NCI-H1436 treated with DMSO at 0.1 percent for 48 hours (cell line): ENCODE measurements at places on chromosomes 3 and 15.

GRCh38 chr15:69012761-69013364 is 1.6 kb upstream of the NOX5 start:
- DNase-seq, result no peak

GRCh38 chr15:34271493-34271892 is 46.7 kb downstream of the EMC4 start:
- DNase-seq, result no peak

- DNase-seq, result no peak
Measured at GRCh38 chr15:80991421-80991820, 1.8 kb upstream of the MESD start.

DNA sequence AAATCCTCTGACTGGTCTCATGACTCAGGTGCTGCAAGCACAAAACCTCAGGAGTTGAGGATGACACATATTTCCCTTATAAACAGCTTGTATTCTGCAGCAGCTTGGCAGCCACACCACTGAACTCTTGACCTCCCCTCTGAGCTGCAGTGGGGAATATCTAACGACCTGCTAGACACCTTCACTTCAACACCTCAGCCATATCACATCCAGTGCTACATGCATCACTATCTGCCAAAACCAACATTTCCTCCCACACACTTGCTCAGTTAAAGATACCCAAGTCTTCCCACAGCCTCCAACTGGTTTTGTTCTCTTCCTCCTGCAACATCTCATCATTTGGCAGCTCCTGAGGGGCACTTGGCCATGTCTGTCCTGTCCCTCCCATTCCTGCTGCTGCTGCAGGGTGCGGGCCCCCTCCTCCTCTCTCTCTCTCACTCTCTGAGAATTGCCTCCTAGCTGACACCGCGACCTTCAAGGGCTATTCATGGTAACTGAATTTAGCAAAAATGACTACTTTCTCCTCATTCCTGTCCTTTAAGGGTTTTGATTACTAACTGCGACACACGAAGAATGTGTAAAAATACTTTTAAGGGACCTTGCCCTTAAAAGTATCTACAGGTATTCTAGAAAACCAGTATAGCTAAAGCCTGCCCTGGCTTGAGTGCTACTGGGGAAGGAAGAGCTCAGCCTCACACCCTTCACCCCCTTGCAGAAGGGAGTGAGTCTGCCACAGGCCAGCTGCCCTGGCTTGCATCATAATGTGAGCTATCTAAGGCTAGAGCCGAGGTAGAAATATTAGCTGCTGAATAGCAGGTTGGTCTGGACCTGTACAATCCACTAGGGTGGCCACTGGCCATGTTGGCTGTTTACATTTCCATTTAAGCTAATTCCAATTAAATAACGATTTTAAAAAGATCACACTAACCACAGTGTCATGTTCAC is 5.0 kb upstream of the CCR9 start:
- no peak for DNase-seq

DNA sequence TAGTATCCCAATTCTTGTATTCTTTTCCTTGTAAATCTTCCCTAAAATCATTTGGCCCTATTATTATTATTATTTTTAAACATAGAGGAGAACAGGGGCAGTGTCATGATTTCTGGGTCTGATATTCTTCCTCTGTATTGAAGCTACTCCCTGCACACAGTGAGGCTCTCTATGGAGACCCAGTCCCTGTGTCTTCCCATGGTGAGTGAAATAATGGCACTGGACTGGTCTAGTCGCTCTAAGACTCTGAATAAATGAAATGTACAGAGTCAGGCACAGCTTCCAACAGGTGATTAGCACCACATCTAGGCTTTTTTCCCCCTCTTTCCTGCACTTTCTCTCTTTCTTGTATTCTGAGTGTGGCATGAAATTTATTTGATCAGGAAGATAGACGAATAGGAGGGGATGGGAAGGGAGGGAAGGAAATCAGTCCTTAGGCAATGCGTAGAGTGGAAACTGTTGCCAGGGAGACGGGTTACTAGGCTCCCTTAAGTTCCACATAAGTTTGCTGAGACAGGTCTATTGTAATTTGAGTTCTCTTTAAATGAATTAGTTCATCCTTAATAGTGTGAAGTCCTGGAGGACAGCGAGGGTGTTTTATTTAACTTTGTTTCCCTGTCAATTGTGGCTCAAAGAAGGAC is 49.0 kb upstream of the NDN start:
- peak; percentile 60 for DNase-seq

DNA sequence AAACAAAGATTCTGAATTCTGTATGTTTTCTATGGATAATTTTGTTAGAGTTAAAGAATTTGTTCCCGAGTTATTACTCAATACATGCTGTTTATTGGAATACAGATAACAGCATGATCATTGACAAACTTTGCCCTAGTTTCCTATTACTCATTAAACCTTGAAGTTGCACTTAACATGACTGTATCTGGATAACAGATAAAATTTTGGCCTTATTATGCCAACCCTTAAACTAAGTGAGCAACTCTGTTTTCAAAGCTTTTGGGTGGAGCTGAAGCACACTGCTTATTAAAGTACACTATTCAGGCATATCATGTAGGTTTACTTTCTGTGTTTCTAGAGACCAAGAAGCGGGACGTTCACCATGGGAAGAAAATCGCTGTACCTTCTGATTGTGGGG is at the start of gene AADAC:
Gene AADAC, plus strand, starts transcription at position 318 of the 400 bp plus-strand sequence. Its CDS starts 47 bp downstream, at position 365.
- no peak for DNase-seq

GRCh38 chr15:69092159-69092558 is 68.3 kb upstream of the GLCE start:
- DNase-seq, result no peak

DNA sequence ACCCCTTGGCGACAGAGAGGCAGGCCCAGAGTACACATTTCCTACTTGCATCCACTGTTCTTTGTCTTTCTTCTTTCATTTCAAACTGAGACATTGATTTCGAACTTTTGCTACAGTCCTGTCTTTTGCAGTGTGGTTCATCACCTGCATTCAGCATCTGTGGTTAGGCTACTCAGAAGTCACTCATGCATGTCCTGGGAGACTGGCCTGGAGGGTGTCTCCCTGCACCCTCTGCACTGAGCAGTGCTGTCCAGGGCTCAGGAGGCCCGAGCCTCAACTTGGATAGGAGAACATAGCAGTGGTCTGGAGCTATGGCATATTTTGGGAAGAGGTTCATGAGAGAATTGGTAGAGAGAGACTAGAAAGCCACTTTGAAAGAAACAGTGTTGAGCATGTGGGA is 240.2 kb upstream of the TPRG1 start:
- no peak for DNase-seq

DNA sequence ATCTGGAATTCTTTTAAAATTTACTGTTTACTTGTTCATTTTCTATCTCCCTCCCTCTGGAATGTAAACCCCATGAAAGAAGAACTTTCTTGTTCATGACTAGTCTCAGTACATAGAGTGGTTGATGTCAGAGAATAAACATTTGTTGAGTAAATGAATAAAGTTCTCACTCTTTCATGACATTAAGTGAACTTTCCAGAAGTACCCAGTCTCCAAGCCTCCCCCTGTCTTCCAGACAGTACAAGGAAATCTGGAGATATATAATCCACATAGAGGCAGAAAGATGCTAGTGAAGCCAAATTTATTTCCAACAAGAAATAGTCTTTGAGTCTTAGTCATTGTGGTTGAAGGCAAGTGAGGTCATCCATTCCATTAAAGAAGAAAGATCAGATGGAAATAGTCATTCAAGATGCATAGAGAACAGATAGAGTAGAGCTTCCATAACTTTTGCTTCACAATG is 71.5 kb upstream of the GALNT15 start:
- DNase-seq, result no peak

DNA sequence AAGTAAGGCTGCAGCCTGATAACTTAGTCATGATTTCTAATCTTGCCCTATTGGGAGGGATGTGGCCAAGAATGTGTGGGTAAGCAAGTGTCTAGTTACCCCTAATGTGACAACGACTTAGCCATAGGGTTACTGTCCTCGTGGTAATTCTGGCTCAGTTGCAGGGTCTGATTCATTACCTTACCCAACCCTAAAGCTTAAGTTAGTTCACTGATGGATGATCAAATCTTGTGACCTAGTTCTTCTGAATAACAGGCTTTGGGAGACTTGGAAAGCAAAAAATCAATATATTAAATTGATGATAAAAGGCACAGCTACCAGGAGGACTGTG is 1.6 kb upstream of the INTS14 start:
- DNase-seq, result no peak

- DNase-seq, result no peak
Measured at GRCh38 chr15:101712078-101712477, 12.2 kb downstream of the TARS3 start.

GRCh38 chr3:71194785-71195184 is 388.7 kb downstream of the FOXP1 start:
- no peak for DNase-seq

DNA sequence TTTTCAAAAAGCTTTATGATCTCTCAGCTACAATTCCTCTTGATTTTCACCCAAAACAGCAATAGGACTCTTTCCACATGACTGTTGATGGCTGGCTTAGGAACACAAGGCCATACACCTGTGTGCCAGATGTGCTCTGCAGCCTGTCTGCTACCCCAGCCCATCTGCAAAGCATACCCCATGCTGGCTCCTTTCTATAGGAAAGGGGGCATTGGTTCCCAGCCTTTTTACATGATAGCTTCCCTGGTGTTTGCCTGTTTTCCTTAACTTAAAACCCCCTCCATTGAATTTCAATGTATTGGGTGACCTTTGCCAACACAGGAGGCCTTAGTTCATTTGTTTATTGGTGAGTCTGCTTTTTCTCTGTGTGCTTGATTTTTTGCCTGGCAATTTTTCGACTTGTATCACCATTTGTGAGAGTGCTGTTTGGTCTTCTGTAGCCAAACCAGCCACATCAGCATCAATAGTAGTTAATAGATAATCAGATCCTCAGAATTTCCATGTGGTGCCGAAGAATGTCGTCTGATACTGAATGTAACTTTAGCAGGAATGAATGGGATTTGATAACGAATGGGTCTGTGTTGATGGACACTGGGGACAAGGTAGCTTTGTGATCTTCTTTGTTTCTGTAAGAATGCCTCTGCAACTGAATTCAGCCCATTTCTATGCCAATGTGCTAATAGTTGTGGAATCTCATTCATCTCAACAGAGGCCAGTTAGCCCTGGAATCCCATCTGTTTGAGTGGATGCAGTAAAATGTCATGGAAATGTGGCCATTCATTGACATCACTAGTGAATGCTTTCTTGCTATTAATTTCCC is 272.2 kb upstream of the RARB start:
- DNase-seq, result no peak

DNA sequence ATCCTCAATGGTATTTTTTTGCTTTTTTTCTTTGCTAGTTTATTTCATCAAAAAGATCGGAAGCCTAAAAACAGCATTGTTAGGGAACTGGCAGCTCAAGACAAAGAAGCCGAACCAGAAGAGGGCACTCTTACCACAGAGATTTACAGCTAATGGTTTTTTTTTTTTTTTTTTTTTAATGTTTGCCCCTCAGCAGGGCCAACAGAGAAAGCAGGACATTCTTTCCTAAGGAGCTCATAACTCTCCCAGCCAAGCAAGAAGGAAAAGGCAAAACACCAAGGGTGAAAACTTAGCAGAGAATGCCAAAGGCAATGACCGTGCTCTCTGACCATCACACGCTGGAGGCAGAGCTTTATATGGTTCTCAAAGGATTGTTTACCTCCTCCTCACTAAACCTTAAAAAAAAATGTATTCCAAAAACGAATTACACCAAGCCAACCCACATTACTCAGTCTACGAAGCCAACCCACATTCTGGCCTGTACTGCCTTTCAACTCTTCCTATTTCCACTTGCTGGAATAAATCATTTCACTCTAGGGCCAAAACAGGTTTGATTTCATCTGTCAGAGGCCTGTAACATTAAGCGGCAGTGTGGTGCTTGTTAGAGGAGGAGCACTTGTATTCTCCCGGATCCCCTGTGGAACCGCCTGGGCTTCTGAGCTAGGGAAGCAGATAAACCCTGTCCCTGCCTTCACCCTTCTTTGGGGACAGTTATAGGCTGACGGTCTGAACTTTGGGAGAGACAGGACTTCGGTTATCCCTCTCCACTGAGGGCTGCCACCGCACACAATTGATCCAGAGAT is 35.6 kb upstream of the GYG1 start:
- no peak for DNase-seq

- no peak for DNase-seq
Measured at GRCh38 chr3:139617672-139618268, 60.0 kb downstream of the NMNAT3 start.

GRCh38 chr15:36938131-36938530 is 162.2 kb downstream of the MEIS2 start:
- DNase-seq, result no peak
